Vagina (tissue), 2 donors: ENCODE measurements at places on chromosomes 11 and 22.

GRCh38 chr11:109150581-109150980, 271.4 kb upstream of the C11orf87 start:
- no peak for DNase-seq

DNA sequence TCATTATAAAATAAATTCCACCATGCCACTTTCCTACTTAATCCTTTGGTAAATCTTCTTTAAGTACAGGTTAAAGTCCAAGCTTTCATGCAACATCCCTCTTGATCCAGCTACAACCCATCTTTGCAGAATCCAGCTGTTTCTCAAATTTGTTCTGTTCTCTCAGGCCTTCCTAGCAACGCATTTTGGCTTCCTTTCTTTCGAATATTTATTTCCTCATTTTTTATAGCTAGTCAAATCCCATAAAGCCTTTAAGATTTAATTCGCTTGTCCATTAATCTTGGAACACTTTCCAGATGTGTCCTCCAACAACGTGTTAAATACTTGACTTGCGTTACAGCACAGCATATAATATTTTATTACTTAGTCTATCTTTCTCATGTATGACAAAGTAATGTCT, 600.1 kb upstream of the CHORDC1 start:
- DNase-seq = no peak

DNA sequence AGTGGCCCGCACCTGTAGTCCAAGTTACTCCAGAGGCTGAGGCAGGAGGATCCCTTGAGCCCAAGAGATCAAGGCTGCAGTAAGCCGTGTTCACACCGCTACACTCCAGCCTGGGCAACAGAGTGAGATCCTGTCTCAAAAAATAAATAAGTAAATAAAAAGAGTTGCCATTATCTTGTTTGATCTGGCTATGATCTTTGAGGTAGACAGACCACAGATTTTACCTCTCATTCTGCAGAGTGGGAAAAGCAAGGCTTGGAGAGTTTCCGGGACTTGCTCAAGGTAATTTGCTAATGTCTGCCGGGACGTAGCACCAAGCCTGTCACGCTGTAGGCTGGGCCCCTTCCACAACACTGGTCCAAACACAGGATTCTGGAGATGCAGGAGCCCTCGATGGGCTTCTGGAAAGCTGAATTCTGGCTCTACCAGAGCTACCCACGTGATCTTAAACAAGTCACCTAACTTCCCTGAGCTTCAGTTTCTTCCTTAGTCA, 6.8 kb downstream of the GRAP2 start:
- DNase-seq = no peak

DNA sequence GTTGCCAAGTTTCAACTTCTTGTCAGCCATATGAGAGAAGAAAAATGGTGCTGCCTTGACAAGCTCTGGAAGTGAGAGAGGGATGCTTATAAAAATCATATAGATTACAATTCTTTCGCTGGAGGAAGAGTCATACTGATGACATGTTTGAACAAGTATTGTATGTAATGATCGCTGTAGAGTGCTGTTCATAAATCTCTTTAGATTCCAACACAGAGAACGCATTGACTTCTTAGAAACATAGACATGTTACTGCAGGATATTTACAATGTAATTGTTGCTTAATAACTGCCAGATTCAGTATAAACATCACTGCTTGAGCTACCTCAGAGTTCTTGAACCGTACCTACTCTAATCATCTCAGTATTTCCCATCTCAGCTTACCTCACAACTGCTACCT, 571.6 kb downstream of the LUZP2 start:
- no peak for DNase-seq

DNA sequence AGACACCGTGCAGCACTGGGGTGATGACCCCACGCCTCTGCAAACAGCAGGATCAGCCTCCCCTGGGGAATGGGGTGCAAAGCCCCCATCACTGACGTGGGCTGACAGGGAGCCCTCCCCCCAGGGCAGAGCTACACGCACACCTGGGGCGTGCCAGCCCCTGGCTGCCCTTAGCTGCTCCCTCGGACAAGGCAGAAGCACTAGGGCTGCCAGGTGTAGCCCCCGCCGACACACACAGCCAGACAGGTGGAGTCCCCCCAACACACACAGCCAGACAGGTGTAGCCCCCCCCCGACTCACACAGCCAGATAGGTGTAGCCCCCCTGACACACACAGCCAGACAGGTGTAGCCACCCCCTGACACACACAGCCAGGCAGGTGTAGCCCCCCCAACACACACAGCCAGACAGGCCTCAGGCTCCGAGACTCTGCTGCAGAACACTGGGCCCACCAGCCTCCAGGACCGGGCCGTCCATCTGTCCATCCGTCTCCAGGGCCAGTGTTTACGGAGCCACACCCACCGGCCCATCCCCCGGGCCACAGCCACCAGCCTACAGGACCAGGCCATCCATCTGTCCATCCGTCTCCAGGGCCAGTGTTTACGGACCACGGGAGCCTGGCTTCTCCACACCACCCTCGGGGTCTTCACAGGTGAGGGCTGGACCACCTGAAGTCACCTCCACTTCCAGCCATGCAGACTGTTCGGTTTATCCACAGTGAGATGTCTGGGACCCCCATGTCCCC, 3.5 kb downstream of the ANO9 start:
- no peak for DNase-seq

- no peak for DNase-seq
Observed at GRCh38 chr22:28044546-28045173, 125.6 kb upstream of the PITPNB start.

GRCh38 chr22:23539135-23539838, 40.8 kb downstream of the IGLL1 start:
- no peak for DNase-seq

- DNase-seq = no peak
Observed at GRCh38 chr11:73965076-73965763, 14.4 kb downstream of the DNAJB13 start.

- no peak for DNase-seq
Observed at GRCh38 chr11:101341578-101341977, 212.0 kb upstream of the PGR start.

GRCh38 chr11:46114961-46115360, 6.3 kb downstream of the PHF21A start:
- no peak for DNase-seq

DNA sequence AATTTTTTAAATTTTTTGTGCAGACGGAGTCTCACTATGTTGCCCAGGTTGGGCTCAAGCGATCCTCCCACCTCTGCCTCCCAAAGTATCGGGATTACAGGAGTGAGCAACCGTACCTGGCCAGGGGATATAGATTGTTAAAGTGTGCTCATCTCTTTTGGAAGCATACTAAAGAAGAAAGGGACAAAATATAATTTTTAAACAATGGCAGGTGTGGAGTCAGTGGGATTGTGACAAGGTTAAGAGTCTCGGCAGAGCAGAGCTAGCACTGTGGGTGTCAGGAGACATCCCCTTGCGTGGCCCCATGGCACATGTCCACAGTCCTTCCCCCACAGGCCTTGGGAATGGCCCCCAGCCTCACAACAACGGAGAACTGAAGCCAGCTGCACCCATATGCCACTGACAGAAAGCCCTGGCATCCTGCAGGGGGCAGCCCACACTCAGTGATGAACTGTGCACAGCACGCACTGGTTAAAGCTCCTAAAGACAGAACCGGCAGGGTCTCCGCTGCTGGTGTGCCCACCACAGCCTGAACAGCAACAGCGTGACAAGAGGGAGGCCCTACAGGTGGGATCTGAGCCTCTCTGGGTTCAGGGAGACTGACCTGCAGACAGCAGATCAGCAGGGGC, 29.9 kb downstream of the SERPIND1 start:
- DNase-seq = no peak
